ENCODE measurements at places on chromosomes 3 and 15.

- DNase-seq: no peak
Measured at GRCh38 chr3:171699601-171700000, 110.7 kb downstream of the PLD1 start.

GRCh38 chr15:74903676-74904075 lies 3.0 kb downstream of the FAM219B start:
- no peak for DNase-seq

GRCh38 chr15:75229191-75230015 lies 27.7 kb downstream of the C15orf39 start:
- DNase-seq: no peak

DNA sequence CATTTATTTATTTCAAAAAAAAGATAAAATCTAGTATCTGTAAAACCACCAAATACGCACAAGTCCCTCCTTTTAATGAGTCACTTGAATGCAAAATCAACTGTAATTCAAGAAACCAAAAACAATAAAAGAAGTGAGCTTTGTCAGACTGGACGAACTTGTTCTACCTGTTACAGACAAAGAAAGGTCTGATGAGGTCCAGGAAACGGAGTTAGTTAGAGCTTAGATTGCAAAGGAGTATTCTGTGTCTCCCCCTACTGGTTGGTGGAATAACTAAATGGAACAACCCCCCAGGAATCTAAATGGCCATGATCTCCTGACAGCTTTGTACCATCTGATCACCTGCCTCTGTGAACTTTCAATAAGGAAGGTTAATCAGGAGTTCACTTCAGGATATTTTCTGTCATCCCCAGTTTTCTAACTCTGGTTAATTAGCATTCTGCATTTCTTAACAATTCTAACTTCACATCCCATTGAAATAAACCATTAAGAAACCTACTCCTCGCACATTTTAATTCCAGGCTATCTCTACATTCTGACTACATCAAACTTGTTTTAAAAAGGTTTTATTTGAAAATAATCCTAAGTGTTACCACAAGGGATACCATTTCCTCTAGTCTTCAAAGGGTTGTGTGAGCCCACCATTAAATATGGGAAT lies 333.0 kb upstream of the SATB1 start:
- DNase-seq: no peak

DNA sequence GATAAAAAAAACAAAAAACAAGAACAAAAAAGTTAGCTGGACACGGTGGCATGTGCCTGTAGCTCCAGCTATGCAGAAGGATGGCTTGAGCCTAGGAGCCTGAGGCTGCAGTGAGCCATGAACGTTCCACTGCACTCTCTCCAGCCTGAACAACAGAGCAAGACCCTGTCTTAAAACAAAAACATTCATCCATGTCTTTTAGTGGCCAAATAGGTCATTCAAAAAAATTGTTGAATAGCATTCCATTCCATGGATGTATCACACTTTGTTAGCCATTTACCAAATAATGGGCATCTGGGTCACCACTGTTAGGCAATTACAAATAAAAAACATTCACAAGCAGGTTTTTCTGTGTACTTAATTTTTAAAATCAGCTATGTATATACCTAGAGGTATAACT lies 139.7 kb downstream of the STAG1 start:
- no peak for DNase-seq

GRCh38 chr3:167318306-167318705 lies 61.8 kb downstream of the ZBBX start:
- DNase-seq: no peak

DNA sequence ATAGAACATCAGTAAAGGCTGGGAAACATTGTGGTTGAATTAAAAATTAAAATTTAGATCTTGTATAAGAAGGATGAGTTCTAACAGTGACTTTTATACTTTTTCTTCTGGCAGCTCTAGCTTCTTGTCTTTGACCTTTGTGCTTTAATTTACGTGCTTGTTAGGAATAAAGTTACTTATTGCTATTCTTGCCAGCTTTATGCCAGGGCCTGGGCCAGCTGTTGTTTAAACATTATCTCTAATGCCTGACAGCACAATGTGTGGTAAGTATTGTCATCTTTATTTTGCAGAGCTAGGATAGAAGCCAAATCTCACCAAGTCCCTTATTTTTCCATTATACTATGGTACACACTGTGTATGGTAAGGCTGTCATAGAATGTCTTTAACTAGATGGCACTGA lies 766.7 kb upstream of the GOLIM4 start:
- no peak for DNase-seq

DNA sequence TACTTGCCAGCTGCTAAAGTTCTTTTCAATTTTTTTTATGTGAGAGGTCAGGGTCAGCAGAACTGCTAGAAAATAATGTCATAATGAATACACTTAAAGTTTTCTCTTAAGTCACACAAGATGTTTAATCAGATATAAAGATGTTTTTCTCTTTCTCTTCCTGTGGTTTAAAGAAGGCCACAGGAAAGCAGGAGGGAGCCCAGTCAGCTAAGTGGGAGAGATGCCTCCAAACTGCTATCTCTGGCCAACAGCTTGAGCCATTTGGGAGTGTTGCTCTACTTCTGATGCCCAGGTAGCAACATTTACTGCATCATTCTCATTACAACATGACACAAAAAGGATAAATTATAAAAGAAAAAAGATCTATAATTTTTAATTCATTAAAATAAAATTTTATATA lies 45.7 kb upstream of the NLGN1 start:
- DNase-seq: no peak

- DNase-seq: peak; percentile 85
Measured at GRCh38 chr15:32029862-32030781, at the start of gene CHRNA7. TSS of gene CHRNA7 (plus strand) at chr15:32030515. CDS start at chr15:32030595, 80 bp downstream.

GRCh38 chr3:120637851-120638559 lies 41.9 kb downstream of the NDUFB4 start:
- DNase-seq: no peak

GRCh38 chr15:65910341-65910740 lies 41.0 kb downstream of the RAB11A start:
- DNase-seq: no peak

- no peak for DNase-seq
Measured at GRCh38 chr3:144128108-144128892, 156.7 kb downstream of the DIPK2A start.

GRCh38 chr15:28993051-28993719 lies 107.4 kb downstream of the APBA2 start:
- DNase-seq: no peak

DNA sequence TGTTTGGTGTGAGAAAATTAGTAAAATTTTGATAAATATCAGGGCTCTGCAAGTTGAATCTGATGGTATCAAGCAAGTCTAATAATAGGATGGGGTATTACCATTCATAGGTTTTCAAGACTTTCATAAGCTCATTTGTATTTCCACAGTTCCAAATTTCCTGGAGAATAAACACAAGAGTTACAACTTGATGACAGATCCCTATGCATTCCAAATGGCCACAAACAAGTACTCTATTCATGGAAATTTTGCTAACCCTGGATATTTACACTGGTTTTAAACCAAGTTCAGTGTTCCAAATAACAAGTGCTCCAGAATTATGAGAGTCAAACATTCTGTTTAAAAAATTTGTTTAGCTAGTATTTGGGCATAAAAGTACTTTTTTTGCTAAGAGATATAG lies 75.0 kb upstream of the CNTN6 start:
- no peak for DNase-seq

DNA sequence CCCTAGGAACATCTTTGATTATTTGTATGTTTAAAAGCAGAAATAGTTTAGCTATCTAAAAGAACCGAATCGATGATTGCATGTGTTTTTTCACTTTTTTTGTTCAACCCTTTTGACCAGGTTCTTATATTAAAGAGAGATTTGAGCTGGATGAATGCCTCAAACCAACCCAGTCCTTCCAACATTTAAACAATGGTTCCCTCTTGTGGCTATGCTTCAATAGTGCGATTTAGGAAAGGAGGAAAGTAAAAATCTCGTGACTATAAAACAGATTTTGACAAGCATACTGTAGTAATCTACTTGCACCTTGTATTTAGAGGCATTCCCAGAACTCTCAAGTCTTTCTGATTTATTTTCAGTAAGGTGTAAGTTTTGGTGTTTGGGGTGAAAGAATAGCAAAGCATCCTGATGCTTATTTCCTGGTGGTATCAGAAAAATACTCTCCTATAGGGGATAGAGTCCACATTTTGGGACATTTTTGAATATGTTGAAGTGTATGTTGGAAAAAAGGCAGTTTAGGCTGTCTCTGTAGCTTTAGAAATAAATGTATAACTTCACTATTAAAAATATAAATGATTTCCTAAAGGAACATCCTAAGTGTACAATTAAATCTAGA lies 159.6 kb upstream of the KCNH8 start:
- no peak for DNase-seq

DNA sequence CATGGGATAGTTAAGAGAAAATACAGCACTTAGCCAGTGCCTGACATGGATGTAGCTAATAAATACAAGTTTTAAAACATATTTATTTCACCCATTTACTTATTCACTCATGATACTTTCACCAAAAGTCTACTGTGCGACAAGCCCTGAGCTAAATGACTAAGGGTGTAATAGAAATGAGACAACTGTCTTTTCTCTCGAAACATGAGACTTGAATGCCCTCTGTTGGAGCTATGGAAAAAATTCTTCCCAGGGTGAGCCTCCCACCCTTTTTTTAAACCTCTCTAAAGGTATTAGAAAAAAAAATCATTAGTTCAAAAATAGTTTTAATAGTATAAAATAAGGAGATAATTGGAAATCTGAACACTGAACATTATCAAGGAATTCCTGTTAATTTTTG lies 24.3 kb upstream of the RPL14 start:
- DNase-seq: no peak

DNA sequence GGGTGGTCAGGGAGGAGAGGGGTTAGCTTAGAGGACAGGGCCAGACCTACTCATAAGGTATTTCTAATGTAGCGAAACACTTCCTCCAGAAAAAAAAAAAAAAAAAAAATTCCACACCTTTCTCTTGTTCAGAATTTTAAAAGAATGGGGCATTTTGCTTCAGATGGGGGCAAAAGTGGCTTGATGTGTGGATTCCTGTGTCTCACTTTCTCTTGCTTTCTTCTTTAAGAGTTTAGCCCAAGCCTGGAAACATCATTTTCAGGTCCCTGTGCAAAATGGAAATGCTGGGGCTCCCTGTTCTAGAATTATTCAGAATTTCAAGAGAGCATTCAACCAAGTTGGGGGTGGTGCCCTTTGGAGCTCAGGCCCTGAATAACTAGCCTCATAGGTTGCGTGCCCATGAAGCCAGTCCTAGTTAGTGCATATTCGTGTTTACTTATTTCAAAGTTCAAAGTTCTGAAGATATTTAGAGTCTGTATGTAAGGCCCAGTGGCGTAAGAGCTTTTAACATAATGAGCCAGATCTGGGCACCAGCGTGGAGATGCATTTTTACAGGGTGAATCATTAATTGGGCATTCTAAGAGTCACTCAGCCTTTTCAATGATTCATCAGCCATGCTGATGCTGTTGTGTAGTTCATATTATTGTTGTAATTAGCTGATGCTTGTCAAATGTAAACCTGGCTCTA lies 104.5 kb downstream of the RPLP1 start:
- DNase-seq: no peak

DNA sequence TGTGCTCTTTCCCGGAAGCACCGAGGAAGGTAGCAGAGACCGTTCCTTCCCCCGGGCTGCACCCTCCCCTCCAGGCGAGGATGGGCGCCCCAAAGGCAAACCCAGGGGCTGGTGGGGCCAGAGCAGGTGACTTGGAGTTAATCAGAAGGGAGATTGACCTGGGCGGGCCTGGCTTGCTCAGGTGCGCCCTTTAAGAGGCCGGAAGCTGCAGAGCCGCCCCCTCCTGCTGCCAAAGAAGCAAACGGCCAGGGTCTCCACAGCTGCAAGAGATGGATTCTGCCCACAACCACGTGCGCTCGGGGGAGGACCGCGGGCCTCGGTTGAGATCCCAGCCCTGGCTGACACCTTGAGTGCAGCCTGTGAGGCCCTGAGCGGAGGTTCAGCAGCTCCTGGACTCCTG lies 218.2 kb upstream of the NAALADL2 start:
- no peak for DNase-seq

GRCh38 chr15:27866505-27867165 lies 232.5 kb downstream of the OCA2 start:
- no peak for DNase-seq

GRCh38 chr3:12424635-12425319 lies 59.5 kb upstream of the TSEN2 start:
- DNase-seq: no peak

DNA sequence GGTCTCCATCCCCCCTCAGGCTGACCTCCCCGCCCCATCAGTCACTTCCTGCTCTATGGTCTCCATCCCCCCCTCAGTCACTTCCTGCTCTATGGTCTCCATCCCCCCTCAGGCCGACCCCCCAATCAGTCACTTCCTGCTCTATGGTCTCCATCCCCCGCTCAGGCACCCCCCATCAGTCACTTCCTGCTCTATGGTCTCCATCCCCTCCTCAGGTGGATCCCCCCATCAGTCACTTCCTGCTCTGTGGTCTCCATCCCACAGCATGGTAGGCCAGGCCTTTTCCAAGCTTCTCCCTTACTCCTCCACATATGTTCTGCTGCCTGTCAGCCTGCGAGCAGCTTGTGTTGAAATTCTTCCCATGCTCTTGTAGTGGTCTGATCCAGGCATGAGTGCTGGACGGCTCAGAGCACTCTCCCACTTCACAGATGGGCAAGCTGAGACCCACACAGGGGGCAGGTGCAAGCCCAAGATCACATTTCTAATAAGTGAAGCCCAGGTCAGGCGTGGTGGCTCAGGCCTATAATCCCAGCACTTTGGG lies 36.8 kb downstream of the BDH1 start:
- DNase-seq: no peak

GRCh38 chr3:165339753-165340152 lies 143.6 kb upstream of the SLITRK3 start:
- DNase-seq: no peak

GRCh38 chr3:17874636-17875035 lies 132.2 kb upstream of the TBC1D5 start:
- no peak for DNase-seq

- no peak for DNase-seq
Measured at GRCh38 chr3:27714146-27714526, 8.0 kb downstream of the EOMES start.

DNA sequence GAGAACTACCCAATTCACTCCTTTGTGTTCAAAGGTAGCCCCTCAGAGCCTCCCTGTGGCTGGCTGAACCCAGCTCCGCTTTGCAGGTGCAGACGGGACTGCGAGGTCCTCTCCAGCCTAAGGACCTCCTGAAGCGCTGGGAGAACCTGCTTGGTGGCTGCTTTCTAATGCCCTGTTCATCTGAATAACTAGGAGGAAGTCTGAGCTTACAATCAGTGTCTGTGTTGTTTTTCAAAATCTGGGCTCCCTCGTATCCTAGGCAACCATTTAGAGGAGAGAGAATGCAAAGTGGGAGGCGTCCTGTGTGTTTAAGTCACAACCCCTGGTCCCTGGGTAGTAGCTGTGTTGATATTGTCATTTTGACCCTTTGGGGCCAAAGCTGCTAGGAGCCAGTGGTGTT lies 99.9 kb downstream of the GABRG3 start:
- no peak for DNase-seq
